ENCODE measurements at places on chromosomes 13 and 19.

DNA sequence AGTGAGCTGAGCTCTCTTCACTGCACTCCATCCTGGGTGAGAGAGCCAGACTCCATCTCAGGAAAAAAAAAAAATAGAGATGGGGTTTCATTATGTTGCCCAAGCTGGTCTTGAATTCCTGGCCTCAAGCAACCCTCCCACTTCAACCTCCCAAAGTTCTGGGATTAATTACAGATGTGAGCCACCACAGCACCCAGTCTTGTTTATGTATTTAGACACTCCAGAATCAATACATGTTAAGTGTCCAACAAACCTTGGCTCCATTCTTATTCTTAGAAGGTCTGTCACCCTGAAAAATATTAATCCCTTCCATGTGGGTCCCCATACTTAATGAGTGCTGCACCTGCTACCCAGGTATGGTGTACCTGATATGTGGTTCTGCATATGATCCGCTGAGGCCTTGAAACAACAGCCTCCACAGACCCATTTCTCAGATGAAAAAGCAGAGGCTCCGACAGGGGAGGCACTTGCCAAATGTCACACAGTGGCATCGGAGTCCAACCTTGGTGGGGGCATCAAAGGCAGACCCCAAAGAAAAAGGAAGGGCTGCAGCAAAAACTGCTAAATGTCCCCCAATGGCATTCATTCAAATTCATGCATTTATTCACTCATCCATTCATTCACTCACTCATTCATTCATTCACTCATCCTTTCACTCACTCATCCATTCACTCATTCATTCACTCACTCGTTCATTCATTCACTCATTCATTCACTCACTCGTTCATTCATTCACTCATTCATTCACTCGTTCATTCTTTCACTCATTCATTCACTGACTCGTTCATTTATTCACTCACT lies 16.7 kb downstream of the TICAM1 start:
- DNase-seq: no peak

- DNase-seq: no peak
Observed at GRCh38 chr19:5006821-5007220, 37.9 kb downstream of the KDM4B start.

GRCh38 chr19:7013678-7014077 lies 7.6 kb downstream of the MBD3L2B start:
- no peak for DNase-seq

DNA sequence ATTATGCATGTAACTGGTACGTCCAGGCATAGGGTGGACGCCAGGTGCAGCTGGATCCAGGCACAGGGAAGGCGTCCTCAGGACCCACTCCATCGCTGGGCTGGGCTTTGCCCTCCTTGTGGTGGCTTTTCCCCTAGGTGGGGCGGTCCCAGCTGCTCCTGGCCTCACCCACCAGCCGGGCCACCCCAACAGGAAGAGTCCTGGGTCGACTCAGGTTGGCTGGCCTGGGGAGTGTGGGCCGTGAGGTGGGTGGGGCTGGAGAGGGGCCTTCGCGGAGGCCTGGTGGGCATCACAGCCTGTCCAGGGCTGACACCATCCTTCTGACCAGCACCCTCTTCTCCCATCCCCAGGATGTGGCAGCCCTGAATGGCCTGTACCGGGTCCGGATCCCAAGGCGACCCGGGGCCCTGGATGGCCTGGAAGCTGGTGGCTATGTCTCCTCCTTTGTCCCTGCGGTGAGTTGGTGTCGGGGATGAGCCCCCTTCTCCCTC lies 3.2 kb upstream of the GARIN5A start:
- DNase-seq: no peak

DNA sequence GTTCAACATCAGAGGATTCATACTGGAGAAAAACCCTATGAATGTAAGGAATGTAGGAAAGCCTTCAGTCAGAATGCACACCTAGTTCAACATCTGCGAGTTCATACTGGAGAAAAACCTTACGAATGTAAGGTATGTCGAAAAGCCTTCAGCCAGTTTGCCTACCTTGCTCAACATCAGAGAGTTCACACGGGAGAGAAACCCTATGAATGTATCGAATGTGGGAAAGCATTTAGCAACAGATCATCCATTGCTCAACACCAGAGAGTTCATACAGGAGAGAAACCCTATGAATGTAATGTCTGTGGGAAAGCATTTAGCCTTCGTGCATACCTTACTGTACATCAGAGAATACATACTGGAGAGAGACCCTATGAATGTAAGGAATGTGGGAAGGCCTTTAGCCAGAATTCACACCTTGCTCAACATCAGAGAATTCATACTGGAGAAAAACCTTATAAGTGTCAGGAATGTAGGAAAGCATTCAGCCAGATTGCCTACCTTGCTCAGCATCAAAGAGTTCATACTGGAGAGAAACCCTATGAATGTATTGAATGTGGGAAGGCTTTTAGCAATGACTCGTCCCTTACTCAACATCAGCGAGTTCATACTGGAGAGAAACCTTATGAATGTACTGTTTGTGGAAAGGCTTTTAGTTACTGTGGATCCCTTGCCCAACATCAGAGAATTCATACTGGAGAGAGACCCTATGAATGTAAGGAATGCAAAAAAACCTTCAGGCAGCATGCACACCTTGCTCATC lies 15.4 kb downstream of the ZNF570 start:
- DNase-seq: no peak

DNA sequence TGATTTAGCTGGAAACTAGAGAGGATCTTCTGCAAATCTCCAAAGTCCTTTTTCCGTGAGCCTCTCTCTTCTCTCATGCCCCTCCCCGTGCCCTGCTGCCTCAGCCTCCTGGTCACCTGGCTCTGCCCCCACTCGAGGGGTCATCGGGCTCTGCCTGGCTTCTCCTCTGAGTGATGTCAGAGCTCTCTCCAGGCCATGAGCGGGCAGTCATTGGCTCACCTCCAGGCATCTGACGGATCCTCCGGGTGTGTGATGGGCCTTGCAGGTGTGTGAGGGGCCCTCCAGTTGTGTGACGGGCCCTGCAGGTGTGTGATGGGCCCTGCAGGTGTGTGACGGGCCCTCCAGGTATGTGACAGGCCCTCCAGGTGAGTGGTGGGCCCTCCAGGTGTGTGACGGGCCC lies 10.3 kb upstream of the GAS6 start:
- DNase-seq: no peak

- no peak for DNase-seq
Observed at GRCh38 chr13:47126432-47126831, 229.6 kb upstream of the HTR2A start.

- no peak for DNase-seq
Observed at GRCh38 chr19:54307389-54308020, 5.5 kb downstream of the LILRA5 start.

DNA sequence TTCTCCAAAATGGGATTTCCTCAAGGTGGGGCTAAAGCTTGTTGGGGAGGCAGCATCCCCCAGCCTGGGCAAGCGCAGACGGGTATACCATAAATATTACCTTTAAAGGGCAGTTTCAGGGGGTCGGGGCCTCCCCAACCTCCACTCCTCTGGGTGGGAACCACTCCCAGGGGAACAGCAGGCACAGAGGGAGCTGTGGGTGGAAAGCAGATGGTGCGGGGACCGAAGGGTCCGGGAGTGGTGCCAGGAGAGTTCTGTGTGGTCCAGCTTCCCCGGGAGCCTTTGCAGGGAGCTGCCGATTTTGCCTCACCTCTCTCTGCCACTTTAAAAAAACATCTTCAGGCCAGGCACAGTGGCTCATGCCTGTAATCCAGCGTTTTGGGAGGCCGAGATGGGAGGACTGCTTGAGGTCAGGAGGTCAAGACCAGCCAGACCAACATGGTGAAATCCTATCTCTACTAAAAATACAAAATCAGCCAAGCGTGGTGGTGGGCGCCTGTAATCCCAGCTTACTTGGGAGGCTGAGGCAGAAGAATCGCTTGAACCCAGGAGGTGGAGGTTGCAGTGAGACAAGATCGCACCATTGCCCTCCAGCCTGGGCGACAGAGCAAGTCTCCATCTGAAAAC lies 5.5 kb downstream of the MAST3 start:
- no peak for DNase-seq

DNA sequence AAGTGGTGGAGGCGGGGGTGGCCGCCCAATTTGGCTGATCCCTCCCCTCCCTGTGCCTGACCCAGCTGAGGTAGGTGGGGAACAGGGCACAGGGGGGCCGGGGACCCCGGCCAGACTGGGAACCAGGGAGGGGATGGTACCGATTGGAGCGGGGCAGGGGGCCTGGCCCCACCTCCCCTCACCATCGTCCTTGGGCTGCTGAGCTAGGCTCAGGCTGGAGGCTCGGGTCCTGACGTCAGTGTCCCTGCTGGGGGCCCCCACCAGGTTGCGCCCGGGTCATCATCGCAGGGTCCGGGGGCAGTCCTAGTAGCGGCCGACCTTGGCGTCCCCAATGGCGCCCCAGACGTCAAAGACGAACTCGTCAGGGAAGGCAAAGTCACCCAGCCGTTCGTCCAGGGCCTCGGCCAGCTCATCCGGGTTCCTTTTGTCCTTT lies 3.0 kb upstream of the PTGER1 start:
- no peak for DNase-seq

GRCh38 chr13:98801626-98802418 lies 49.4 kb upstream of the SLC15A1 start:
- no peak for DNase-seq

GRCh38 chr13:113320226-113320875 lies 23.3 kb downstream of the LAMP1 start:
- no peak for DNase-seq

DNA sequence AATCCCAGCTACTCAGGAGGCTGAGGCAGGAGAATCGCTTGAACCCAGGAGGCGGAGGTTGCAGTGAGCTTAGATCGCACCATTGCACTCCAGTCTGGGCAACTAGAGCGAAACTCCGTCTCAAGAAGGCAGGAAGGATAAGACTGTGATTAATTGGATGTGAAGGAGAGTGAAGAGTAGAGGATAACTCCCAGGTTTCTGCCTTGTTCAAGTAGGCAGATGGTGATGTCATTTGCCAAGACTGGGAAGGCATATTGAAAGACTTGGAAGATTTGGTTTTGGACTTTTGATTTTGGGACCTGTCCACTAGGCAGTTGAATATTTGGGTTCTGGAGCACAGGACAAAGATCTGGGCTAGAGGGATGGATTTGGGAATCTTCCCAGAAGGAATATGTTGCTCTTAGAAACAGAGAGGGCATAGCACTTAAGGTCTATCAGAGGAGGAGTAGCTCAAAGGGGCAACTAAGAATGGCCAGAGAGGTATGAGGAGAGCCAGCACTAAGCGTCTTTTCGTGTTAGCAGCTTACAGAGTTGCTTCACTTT lies 20.0 kb downstream of the GARRE1 start:
- no peak for DNase-seq

- DNase-seq: no peak
Observed at GRCh38 chr13:73390100-73390499, 331.3 kb downstream of the KLF5 start.

DNA sequence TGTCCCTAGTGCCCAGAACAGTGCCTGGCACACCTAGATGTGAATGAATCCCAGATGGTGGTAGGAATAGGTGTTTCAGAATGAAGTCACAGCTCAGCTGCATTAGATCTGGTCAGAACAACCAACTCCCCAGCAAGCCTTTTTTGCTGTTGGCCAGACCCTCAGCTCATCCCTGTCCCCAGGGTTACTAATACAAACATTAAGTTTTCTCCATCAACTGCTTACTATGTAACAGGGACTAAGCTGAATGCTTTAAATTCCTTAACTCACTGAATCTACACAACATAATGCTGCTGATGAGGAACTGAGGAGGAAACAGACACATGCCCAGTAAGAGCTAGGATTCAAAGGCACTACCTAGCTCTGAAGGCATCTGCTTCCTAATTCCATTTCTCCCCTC lies 18.8 kb downstream of the SMG9 start:
- DNase-seq: no peak

GRCh38 chr13:83996415-83996814 lies 114.1 kb upstream of the SLITRK1 start:
- no peak for DNase-seq

DNA sequence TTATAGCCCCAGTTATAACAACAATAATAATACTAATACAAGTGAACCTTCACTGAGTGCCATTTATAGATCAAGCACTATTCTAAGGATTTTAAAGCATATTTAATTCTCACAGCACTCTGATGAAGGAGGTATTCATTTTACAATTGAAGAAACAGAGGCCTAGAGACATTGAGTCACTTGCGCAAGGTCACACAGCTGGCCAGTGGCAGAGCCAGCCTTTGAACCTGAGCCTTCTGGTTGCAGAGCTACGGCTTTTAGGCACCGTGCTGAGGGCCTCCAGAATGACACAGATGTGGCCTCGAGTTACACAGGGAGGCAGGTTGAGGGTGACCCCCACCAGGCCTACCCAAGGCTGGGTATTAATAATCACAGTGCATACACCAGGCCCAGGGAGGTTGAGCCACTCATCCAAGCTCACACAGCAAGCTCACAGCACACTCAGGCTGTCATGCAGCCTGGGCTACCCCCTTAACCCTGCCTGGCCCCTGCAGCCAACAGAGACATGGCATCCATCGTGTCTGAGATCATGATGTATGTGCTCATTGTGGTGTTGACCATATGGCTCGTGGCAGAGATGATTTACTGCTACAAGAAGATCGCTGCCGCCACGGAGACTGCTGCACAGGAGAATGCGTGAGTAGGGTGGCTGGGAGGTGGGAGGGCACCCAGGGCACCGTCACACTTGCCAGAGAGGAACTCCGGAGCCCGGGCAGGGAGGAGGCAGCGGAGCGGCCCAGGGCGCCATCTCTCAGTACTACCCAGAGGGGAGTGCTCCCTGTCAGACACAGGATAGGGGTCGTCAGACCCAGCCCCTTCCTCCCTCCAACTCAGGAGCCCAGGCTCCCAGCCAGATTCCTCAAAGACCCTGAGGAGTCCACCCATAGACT lies 2.7 kb upstream of the HPN start:
- no peak for DNase-seq

- DNase-seq: no peak
Observed at GRCh38 chr13:23770973-23771372, 118.2 kb downstream of the MIPEP start.

GRCh38 chr13:105530468-105530867 lies 1005.0 kb downstream of the EFNB2 start:
- DNase-seq: no peak

- DNase-seq: no peak
Observed at GRCh38 chr19:3387645-3388589, 21.5 kb downstream of the NFIC start.

DNA sequence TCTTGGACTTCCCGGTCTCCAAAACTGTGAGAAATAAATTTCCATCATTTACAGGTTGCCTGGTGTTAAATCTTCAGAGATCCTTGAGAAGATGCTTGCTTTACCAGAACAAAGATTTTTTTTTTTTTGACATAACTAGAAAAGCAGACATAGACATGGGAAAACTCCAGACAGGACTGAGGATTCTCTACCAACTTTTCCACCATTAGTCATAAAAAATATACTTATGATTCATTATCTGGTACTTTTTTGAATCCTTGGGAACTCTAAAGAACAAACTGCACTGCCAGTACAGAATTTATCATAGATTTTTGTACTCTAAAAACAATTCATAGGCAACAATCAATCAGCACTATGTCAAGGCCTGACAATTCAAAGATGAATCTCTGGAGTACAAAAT lies 487.6 kb downstream of the EFNB2 start:
- no peak for DNase-seq

DNA sequence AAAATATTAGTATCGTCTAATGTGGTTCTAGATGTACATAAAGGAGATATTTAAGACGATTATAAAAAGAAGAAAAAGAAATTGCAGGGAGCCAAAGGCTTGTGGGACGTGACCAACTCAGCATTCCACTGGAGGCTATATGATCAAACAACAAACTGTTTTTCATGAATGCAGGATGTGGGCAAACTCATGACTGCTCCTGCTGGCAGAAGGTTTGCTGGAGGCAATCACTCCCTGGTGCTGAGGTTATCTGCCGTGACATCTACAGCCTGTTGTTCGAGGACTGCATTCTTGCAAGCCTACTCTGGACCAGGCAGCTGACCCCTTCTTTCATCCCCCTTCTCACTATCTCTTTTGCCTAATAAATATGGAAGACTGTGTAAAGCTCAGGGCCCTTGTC lies 518.1 kb downstream of the UQCRFS1 start:
- no peak for DNase-seq

Data from ecto neural progenitor cell (in vitro differentiated cells).